DMS153 (cell line): ENCODE measurements at places on chromosomes 5 and 9.
A peak's percentile ranks its signal among the peaks of the same experiment; 100 is the strongest.

DNA sequence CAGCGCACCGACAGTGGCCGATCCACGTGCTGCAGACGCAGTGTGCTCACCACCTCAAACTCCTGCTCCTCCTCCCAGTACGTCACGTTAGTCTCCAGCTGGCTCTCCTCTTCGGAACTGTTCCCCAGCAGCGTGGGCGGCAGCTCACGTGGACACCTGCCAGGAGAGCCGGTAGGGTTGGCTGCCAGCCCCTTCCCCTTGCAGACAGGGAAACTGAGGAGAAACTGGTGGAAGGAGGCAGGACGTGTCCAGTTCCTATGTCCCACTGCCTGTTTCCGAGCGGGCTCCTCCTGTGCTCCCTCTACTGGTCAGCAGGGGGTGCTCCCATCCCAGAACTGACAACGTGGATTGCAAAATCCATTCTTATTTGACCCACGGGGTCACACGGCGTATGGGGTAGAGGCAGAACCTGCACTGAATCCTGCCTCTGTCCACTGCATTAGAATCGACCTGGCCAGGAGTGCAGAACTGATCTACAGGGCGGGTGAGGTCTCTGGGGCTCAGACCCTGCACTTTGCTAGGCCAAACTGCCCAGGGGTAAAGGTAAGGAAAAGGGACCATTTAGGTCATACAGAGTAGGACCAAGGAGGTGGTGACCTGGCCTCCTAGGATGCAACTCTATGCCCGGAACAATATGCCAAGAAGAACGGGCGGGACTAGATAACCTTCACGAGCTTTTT is 25.7 kb downstream of the PDGFRB start:
- peak; percentile 1 for DNase-seq

DNA sequence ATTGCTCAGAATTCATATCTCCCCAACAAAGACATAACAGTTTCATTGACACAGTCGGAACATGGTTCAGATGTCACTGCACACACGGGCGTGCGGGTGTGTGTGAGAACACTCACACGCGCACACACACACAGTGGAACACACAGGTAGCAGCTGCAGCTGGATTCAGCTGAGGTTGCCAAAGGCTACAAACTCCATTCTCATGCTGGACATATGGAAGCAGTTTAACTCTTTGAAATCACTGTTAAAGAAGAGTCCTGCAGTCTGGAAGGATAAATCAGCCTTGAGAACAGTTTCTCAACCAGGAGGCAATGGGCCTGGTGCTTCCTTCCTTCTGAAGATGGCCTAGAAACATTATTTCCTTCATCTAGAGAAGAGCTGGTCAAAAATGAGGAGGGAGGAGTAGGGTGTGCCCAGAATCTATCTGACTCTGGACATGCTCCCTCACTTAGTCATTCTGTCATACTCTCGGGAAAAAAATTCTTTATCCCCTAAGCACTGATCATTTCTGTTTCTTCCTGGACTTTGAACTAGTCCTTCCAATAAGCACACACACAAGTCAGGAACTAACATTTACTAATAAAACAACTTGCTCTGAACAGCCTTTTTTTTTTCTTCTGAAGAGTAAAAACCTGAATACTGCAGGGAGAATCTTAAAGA is 160.6 kb downstream of the ZDHHC21 start:
- DNase-seq = no peak

DNA sequence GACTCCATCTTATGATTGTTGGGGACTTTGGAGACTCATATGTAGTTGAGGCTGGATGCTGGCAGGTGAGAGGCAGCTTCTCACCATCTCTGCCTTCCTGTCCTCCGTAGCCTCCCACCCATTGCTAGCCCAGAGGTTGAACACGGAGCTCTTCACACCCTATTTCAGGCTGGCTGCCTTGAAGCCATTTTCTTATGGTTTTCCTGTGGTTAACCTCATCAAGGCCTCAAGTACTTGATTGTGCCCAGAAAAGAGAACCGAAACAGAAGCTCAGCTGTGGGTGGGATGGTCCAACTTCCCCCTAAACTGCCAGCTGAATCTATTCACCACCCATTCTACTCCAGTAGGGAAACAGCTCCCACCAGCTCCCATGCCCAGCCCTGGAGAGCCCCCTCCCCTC is 102.9 kb downstream of the LIFR start:
- DNase-seq = no peak

- no peak for DNase-seq
These were observed 404.6 kb upstream of the ARRDC3 start for GRCh38 chr5:91787718-91788117.

- peak; percentile 92 for DNase-seq
These were observed 32.3 kb downstream of the TMEM174 start for GRCh38 chr5:73205305-73205704.

DNA sequence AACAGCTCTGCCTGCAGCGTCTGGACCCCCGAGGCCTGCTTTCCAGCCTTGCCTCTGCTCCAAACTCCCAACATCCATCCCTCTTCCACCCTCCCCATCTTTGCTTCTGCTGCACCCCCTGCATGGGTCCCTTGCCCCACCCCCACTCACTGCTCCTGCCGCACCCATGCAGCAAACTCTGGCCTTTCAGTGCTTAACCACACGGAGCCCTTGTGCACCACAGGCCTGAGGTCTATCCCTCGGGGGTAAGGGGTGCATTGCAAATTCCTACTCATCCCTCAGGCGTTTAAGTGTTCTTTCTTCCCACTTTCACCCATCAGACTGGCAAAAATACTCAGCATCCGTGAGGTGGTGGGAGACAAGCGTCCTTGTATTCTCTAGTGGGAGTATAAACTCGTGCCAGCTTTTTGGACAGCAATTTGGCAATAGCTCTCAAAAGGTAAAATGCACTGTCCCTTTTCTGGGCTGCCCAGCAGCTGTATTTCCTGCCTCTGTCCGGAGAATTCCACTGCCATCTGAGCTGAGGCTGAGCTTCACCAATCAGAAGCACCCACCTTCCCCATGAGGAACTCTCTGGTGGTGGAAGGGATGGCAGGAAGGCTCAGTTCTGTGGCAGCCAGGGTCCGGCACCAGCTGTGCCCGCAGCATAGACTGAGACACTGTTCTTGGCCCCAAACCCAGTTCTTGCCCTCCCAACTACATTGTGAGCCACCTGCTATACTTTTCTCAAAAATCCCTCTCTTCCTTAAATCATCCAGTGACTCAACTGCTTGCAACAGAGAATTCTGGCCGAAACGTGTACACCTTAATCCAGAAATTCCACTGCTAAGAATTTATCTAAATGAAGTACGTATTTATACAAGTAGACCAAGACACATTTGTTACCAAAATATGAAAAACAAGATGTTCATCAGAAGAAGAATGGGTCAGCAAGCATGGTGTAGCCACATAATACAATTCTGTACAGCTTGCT is 15.0 kb downstream of the PSMB7 start:
- no peak for DNase-seq

DNA sequence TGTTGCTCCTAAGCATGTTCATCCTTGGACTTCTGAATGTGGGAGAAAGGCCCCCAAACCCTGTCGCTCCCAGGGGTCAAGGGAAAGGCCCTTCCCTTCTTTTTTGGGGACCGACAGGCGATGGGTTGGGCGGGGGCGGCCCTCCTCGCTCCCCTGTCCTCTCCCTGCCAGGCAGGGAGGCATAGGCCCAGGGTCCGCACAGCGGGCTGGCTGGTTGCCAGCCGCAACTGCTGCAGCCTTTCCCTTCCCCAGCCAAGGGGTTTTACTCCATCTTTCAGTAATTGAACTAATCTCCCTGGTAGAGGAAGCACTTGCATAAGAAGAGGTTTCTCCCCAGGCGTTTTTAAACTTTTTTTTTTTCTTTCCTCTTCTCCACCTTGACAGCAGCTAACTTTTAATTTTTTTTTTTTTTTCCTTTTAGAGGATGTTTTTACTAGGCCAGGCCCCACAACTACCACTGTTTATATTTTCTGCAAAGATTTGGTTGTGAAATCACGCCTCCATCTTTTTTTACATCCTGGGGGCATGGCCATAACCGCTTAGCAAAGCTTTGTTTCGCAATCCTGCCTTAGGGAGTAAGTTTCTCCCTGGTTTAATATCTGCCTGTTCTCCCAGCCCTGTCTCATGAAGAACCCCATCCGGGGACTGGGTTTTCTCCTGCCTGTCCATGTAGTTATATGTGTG is 216.9 kb upstream of the ZNF608 start:
- no peak for DNase-seq

DNA sequence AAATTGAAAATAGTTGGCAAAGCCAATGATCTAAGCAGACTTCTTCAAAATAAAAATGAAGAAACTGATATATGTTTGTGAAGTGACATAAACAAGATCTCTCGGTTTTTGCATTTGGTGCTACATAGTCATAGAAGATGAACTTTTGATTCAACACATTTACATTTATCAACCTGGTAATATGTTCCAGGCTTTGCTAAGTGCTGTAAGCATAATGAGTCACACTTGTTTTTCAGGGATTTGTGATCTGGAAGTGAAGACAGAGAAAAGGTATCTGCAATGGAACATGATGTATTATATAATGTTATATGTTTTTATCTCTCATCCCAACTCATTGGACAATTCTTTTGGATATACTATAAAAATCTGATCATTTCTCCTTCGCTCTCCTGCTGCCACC is 801.4 kb downstream of the BRINP1 start:
- DNase-seq = no peak

DNA sequence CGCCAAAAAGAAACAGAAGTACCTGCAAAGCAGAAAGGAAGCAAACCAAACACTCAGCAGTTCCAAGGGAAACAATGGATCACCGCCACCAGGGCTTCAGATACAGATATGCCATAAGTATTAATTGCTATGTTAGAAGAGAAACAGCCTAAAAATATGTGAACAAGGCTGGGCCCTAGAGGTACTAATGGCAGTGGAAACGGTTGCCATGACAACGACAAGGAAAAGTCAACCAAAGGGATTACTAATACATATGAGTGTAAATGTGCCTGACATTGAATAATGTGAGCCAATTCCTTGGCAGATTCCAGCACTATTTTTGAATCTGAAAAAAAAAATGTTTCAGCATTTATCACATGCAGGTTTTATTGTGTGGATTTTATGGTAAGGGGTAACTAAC is 75.0 kb downstream of the CAVIN4 start:
- no peak for DNase-seq

GRCh38 chr9:36941441-36941840 is 92.6 kb downstream of the PAX5 start:
- no peak for DNase-seq

DNA sequence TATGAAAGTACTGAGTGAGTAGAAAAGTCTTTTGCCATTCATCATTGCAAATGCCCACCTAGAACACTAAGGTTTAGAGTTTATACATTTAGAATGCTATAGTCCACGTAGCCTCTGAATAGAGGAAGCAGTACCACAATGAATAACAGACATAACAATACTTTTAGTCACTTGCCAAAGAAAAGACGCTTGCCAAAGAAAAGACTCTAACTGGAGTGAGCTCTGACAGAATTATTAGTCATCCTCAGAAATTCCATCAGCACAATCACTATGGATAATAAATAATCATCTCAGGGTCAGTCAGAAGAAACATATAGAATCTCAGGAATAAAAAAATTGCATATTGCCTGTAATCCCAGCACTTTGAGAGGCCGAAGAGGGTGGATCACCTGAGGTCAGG is 168.5 kb upstream of the TARS1 start:
- no peak for DNase-seq

GRCh38 chr5:171168171-171168570 is 140.9 kb upstream of the TLX3 start:
- no peak for DNase-seq

DNA sequence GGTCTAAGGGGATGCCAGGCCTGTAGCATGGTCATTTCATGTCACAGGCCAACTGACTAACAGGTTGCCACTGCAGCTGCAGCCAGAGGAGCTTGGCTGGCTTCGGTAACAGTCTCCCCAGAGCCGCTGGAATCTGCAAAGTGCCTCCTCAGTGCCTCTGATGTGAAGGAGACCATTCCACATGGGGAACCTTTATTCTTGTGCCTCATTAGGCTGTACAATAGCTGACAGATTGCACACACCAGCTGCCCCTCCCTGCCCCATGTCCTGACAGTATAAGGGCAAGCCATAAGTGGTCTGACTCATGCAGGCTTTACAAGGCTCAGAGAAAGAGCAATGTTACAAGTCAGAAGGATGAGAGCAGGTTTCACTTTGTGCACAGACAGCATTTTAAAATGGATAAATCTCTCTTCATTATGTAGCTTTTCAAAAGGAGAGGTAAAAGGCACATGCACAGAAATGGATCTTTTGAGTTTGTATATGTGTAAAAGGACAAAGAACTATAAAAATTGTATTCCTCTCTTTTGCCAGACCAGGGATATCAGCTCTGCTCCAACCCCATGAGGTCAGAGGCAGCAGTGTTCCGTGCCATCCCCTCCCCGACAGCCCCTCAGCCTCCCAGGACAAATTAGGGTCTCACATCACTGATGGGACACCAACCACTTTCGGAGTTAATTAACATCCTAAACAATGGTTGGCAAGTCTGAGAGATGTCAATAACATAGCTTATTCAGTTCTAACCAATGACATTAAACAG is 467.8 kb downstream of the TMEM232 start:
- DNase-seq = peak; percentile 1

GRCh38 chr9:134296301-134297082 is 29.8 kb upstream of the RXRA start:
- DNase-seq = no peak

GRCh38 chr5:95445995-95446394 is 54.8 kb downstream of the FAM81B start:
- no peak for DNase-seq

GRCh38 chr9:127557998-127558546 is 54.0 kb upstream of the STXBP1 start:
- DNase-seq = no peak

DNA sequence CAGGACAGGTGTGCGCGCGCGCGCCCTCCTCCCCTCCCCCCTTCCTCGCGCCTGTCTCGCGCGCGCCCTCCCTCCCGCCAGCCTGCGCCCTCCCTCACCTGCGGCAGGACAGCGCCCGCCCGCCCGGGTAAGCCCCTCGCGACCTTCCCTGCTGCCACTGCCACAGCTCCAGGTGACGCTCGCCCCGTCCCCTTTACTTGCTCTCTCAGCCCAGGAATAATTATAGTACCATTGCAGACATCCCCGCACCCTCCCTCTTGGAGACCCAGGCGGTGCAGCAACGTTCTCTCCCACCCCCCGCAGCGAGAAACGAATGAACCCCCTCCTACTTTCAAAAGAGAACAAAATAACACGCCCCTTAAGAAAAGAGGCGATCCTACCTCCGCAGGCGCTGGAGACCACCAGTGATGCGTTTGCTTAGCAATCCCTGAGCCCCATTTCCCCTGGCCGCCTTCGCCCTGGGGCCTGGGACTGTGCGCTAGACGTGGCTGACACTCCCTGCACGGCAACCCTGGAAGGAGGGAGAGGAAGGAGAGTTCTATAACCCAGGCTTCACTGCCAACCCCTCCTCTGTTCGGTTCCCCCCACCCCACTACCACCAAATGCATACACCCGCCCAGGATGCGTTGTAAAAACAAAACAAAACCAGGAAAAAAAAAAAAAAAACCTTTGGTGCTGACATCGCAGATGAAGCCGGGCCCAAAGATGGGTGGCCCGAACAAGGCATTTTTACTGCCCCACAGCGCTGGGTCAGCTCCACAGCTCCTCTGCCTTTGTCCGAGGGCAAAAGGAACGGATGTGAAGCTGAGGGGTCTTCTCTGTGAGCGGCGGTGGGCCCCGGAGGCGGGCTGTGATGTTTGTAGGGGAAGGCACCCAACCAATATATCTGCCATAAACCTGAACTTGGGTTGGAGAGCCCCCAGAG is 5.6 kb upstream of the PURA start:
- DNase-seq = no peak
